ENCODE measurements at places on chromosomes 1 and 21.

GRCh38 chr1:240928265-240928664, 316.3 kb upstream of the GREM2 start:
- DNase-seq = no peak

DNA sequence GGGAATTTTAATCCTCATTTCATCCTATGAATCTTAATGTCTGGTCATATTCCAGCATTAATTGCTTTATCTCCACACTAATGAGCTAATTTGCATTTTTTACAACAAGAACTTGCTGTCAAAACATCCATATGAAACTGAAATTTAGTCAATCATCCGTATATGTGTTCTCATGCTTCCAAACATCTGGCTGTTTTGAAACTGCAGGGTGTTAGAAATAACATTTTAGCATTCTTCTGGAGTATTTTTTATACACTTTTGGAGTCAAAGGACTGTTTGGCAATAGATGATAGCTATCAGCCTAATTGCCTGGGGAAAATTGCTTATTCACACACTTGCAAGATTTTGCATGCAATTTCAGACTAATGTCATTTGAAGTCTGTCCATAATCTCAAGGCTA, 1639.3 kb downstream of the KCNT2 start:
- no peak for DNase-seq

DNA sequence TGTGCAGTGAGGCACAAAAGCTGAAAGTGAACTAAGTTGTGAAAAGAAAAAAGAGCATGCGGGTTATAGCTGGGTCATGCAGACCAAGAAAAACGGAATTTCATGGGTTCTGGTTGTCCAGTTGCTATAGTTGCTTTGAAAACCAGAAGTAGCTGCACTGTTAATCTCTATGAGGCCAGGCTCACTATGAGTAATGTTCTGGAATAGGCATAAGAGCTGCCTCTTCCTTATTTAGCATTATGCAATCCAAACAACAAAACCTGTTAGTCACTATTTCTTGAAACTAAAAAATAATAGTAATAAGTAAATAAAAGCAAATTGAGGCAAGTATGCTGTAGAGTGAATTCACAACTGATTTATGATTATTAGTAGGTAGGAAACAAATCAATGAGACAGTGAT, 1383.7 kb downstream of the MRPL39 start:
- DNase-seq = no peak

DNA sequence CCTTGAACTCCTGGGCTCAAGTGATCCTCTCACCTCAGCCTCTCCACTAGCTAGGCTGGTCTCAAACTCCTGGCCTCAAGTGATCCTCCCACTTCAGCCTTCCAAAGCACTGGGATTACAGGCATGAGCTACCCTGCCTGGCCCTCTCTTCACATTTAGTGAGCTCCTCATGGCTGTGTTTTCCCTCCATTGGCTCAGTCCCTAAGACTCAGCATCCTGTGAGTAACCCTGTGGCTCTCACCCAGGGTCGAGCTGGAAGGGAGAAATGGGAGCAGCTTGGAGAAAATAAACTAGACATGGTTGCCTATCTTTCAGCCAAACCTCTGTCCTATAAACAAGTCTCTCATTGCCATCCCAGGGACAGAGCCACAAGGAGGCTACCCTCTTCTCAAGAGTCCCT, 17.5 kb downstream of the NCF2 start:
- DNase-seq = no peak

- DNase-seq = no peak
Observed at GRCh38 chr1:17259233-17259873, 10.5 kb downstream of the PADI3 start.

DNA sequence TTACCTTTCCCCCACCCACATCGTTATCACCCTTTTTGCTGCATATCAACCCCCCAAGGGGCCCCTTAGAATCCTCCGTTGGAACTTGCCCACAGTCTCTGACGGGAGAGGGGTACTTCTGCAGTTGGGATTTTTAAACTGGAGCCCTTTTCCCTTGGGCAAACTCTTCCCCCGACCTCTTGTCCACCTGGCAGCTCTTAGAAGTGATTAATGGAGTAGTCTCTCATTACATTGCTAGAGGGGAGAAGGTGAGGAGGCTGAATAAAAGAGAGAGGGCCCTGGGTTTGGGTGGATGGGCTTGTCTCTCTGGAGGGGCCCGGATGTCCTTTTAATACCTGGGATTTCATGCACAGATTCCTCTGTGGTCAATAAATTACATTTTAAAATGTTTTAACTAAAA, 27.2 kb upstream of the TSPAN2 start:
- DNase-seq = no peak

GRCh38 chr1:84267476-84267875, 34.0 kb upstream of the SAMD13 start:
- no peak for DNase-seq

DNA sequence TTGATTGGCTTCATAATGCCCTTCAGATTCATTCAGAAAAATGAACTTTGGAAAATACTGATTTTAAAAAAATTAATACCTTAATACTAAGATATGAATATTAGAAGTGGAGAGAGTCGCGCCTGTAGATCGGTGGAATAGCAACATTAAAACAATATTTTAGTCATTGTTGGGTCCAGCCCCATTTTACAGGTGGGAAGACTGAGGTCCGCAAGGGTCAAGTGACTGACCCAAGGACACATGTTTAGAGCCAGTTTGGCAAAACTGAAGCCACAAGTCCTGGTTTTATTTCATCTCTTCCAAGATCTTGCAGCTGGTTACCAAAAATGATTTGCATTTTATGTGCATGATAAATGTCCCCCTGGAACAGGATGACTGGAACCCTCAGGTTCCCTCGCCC, 113.6 kb upstream of the TMEM51 start:
- DNase-seq = no peak

DNA sequence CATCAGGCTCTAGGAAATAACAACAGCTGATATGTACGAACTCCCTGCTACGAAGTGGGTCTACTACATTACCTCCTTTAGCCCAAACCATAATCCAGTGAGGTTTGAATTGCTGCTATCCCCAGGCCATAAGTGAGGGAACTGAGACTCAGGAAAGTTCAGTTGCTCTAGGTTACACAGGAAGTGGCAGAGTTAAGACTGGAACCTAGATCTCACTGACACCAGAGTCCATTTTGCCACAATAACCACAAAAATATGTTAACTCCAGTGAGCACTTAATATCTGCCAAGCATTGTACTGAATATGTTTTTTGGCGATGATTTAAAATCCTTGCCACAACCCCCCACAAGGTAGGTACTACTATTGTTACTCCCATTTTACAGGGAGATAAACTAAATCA, 8.9 kb upstream of the TADA1 start:
- no peak for DNase-seq

DNA sequence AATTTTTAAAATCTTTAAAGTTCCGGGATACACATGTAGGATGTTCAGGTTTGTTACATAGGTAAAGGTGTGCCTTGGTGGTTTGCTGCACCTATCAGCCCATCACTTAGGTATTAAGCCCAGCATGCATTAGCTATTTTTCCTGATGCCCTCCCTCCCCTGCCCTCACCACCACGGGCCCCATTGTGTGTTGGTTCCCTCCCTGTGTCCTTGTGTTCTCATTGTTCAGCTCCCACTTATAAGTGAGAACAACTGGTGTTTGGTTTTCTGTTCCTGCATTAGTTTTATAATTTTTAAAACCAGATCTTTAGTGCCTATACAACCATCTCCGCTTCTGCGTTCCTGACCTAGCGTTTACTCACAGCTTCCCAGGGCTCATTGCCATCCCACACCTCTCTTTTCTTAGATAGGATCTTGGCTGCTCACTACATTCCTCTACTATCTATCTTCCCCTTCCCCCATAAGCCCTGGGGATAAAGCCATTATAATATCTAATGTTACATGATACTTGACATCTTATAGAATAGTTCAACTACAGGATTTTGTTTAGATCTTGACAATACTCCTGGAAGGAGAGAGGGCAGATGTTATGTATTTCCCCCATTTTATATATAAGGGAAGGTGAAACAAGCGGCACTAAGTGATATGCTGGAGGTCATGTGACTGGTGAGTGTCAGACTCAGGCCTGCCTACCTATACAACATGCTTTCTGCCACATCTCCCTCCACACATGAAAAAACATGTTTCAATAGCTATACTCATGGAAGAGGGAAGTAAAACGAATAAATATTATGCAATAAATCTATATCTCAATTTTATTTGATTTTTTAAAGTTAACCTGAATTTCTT, 52.3 kb upstream of the DNAJC6 start:
- DNase-seq = no peak

- DNase-seq = no peak
Observed at GRCh38 chr1:22287946-22288520, 145.1 kb upstream of the WNT4 start.

DNA sequence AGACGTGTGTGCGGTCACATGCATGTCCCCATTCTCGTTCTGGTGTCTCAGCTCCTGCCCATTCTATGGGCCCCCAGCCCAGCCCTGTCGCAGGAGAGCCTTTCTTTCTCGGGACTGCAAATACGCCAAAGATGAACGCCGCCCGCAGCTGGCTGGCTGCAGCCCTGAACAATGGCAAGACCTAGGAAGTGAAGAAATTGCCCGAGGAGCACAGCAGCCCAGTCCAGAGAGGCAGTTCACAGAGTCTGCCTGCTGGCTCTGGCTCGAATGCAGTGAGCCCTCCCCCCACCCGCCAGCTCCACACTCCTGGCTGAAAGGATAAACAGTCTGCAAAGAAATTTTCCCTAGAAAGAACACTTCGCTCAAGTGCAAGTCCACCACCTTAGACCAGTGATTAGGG, 23.3 kb downstream of the PAX7 start:
- DNase-seq = no peak

- DNase-seq = no peak
Observed at GRCh38 chr1:43976045-43976444, 1.3 kb downstream of the ATP6V0B start.
